ENCODE measurements at places on chromosomes 1 and 21. TPM values are rescaled to one million over a fixed set of nuclear protein-coding genes. Genes with fewer than 3 reads are reported as not detected.

Gene MNDA
- total RNA-seq, result not detected

Gene CCDC17
- 0.48 TPM for total RNA-seq

Gene SLC44A5
- total RNA-seq, result 0.03 TPM

Gene AXDND1
- total RNA-seq, result 0.39 TPM

Gene MAST2
- 18.1 TPM for total RNA-seq

Gene SELENBP1
- total RNA-seq, result 8.4 TPM

Gene NT5C1A
- total RNA-seq, result 0.08 TPM

Gene FCGR3B
- total RNA-seq, result not detected

Gene RGS13
- not detected for total RNA-seq

Gene TPTE
- total RNA-seq, result not detected

Gene ADGRL4
- total RNA-seq, result not detected

All from A549 treated with CORT108297 at 1 μM for 4 hours (cell line).